ENCODE measurements at places on chromosomes 16 and 17.

- DNase-seq, result no peak
Measured at GRCh38 chr17:74746922-74747321, 1.5 kb upstream of the NHERF1 start.

DNA sequence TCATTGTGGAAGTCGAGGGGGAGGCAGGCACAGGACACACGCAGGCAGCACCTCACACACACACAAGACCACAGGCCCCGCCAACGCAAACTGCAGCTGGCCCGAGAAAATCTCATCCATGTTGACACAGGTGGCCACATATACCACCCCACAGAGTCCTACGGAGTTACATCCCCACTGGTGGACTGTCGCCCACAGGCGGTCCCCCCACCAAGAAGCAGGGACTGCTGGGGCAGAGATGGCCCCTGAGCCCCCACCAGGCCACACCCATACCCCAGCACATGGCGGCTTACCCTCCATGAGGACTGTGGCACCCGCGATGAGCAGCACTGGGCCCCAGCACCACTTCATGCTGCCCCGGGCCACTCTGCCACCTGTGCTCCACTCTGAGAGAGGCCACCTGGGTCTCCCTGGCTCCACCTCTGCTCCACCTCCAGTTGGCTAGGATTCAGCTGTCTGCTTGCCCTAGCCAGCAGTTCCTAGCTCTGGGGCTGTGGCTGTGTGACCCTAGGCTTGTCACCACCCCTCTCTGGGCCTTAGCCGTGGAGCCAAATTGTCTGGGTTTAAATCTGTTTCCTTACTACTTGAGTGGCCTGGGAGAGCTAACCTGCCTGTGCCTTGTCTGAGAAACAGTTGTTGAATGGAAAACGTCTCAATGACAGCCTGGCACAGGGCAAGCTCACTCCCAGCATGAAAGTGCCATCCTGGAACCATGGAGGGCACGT is at the start of gene PRSS53:
PRSS53 (minus strand) TSS at position 485 of the 725 bp plus-strand sequence; CDS start at position 351, 134 bp downstream.
- no peak for DNase-seq

DNA sequence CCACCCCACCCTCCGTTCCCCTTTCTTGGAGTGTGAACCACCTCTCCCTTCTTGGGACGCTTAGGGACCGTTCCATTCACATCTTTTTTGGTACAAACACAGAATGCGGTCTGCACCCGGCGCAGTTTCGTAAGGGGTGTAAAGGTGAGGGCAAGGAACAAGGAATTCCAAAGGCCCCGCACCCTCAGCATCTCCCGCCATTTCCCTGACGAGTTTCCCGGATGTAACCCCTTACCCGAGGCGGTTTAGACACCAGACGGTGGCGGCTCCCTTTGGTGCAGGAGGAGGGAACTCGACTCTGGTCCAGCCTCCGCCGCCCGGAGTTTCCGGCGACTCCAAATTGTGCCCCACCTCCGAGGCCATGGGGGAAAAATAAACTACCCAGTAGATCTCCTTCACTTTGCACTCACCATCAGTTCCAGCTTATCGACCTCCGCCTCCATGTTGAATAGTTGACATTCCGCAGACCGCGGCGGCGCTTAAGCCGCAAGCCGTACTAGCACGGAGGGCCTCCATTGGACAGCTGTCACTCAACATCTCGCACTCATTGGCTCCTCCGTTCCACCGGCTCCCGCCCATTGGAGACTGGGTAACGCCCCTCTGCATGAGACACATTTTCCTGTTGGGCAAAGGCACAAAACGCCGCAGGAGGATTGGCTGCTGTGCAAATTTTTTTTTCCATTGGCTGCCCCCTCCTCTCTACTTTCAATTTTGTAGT is at the start of gene SKA2:
SKA2 (minus strand) TSS at position 466 of the 718 bp plus-strand sequence; CDS start at position 443, 23 bp downstream.
- peak; percentile 93 for DNase-seq

- DNase-seq, result no peak
Measured at GRCh38 chr16:3762107-3762750, 44.9 kb upstream of the TRAP1 start.

- no peak for DNase-seq
Measured at GRCh38 chr16:72189865-72190371, 18.0 kb upstream of the PMFBP1 start.

DNA sequence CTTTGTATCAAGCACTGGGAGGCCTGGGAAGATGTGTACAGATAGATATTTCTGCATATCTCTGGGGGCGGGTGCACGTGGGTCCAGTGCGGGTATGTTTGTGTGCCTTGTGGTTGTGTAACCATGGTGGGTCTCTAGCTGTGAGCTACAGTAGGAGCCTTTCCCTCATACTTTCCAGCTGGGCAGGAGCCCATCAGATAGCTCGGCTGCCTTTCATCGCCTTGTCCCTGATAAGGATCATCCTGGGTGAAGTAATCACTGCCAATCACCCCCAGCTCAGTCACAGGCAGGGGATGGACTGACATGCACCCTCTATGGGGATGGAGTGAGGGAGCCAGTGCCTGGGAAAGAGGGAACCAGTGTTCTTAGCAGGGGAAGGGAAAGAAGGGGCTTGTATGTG is 3.2 kb upstream of the SCRN2 start:
- no peak for DNase-seq

DNA sequence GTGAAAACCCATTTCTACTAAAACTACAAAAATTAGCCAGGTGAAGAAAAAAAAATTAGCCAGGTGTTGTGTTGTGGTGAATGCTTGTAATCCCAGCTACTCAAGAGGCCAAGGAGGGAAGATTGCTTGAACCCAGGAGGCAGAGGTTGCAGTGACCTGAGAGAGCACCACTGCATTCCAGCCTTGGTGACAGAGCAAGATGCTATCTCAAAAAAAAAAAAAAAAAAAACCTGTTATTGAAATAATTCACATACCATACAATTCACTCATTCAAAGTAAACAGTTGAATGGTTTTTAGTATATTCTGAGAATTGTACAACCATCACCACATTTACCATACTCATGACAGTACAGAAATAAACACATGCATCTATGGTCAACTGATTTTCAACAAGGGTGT is 31.0 kb downstream of the ZNRF1 start:
- DNase-seq, result no peak

- no peak for DNase-seq
Measured at GRCh38 chr17:34318474-34318873, 761 bp upstream of the CCL8 start.

GRCh38 chr17:80986816-80987475 is 4.7 kb upstream of the CHMP6 start:
- no peak for DNase-seq

- DNase-seq, result no peak
Measured at GRCh38 chr17:49223517-49224197, 6.9 kb downstream of the PHOSPHO1 start.

DNA sequence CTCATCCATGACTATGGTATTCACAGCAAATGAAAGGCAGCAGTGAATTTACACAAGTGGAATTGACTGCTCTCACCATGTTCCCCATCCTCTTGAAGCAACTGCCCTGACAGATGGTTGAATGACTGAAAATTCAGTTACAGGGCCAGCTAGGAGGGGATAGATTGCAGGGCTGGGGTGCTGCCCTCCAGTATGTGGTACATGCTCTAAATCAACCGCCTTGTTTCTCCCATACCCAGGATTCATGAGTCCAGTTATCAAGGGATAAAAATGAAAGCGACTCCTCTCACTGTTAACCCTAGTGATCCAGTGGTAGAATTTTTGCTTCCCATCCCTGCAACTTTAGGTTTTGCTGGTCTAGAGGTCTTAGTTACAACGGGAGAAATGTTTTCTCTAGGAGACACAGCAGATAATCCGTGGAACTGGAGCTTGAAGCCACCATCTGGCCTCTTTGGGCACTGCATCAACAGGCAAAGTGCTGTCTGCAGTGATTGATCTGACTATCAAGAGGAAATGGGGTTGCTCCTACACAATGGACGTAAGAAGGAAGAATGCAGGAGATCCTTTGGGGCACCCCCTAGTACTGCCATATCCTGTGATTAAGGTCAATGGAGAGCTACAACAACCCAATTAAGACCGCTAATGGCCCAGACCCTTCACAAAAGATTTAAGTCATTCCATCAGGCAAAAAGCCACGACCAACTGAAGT is 32.0 kb downstream of the SCPEP1 start:
- DNase-seq, result peak; percentile 18

- no peak for DNase-seq
Measured at GRCh38 chr16:66832661-66833305, 2.0 kb upstream of the NAE1 start.

DNA sequence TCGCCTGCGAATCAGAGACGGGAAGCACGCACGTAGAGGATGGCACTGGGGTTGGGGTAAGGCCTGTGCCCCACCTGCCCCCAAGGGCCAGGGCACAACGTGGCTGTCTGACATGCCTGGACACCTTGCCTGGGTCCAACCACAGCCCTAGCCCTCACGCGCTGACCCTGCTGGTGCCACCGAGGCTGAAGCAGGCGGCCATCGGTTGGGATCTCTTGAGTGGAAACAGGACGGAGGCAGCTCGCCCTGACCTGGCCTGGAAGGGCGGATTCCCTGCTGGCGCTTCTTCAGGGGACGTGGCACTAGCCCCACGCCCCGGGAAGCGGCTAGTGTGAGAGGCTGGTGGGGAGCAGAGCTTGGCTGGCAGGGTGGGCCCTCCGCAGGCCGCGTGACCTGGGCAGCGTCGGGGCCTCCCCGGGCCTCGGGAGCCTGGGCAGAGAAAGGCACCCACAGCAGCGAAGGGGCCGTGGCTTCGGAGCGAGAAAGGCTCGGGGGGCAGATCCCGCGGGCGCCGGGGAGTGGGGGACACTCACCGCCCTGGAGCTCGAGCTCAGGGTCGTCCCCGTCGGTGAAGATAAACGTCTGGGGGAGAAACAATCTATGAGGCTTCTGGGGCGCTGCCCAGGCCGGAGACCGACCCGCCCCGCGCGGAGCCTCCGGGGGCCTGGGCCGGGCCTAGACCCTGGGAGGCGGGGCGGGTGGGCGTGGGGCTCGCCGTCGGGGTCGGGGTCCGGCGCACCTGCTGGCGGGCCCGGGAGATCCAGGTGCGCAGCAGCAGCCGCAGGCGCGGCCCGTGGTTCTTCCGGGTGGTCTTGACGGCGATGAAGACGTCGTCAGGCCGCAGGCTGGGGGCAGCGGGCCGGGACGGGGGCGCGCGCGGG is 610 bp downstream of the RFNG start:
- no peak for DNase-seq

DNA sequence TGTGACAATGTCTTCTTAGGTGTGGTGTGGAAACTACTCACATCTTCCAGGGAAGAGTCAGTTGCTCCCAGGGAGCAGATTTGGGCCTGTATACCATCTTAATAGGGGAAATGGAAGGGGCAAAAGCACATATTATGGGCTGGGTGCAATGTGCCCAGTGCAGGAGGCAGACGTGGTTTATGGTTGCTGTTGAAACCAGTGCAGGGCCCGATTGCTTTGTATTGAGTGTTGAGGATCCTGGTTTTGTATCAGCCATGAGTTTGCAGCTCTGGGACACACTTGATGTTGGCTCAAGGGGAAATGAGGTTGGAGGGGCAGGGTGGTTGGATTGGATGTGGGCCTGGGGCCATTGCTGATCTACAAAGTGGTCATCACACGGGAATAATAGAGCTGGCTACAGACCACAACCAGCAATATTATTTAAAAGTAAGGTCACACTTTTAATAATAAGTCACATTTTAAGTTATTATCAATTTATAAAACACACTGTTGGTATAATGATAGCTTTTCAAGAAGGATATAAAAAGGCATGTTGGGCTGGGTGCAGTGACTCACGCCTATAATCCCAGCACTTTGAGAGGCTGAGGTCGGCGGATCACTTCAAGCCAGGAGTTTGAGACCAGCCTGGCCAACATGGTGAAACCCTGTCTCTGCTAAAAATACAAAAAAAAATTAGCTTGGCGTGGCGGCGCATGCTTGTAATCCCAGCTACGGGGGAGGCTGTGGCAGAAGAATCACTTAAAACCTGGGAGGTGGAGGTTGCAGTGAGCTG is 302.4 kb downstream of the SEC14L1 start:
- no peak for DNase-seq

DNA sequence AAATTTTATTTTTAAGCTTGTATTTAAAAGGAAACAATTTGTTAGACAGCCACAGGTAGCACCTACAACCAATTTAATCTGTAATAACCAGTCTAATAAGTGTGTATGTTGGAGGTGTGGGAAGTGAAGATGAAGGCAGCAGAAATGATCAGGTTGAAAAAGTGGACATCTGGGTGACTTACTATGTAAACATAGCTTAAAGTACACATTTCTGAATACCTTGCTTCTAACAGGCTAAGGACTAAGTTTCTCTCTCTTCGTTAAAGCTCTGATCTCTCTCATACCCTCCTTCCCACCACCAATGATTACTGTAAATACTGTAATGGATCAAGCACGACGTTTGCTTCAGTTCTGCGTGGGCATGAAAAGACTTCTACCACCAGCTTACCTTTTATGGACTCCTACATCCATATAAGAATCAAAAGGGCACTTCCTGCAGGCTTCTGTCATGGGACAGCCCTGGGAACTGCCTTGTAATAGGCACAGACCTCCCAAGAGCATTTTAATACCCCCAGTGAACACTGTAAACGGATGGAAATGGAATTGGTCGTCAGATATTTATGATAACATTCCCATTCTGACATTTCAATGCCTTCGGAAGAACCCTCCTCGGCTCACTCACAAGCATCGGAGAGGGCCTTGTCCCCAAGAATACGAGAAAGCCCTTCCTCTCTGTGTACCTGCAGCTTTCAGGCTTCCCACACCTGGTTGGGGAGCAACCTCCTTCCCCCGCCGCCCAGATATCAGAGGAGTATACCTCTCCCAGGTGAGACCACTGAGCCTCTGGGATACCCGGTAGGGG is 700 bp downstream of the CCDC43 start:
- no peak for DNase-seq

DNA sequence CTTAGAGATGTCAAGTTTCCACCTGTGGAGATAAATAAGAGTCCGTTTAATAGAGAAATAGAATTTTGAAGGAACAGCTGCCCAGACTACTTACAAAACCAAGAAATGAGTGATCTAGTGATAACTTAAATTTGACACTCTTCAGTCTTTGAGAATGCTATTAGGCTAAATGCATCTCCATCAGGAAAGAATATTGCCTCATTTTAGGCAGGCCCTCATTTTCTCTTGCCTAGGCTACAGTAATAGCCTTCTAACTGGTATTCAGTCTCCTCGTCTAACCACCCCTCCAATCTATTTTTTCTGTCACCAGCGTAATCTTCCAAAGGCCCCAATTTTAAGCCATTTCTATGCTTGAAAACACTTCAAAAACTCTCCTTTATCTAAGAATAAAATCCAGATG is 537.8 kb upstream of the CA10 start:
- no peak for DNase-seq

- DNase-seq, result no peak
Measured at GRCh38 chr16:72974142-72974769, 73.7 kb downstream of the ZFHX3 start.

- no peak for DNase-seq
Measured at GRCh38 chr17:66906321-66907278, 57.9 kb upstream of the CACNG4 start.

- no peak for DNase-seq
Measured at GRCh38 chr16:12320298-12320706, 343.8 kb downstream of the SNX29 start.

- no peak for DNase-seq
Measured at GRCh38 chr17:15926039-15926740, 18.7 kb upstream of the ADORA2B start.

DNA sequence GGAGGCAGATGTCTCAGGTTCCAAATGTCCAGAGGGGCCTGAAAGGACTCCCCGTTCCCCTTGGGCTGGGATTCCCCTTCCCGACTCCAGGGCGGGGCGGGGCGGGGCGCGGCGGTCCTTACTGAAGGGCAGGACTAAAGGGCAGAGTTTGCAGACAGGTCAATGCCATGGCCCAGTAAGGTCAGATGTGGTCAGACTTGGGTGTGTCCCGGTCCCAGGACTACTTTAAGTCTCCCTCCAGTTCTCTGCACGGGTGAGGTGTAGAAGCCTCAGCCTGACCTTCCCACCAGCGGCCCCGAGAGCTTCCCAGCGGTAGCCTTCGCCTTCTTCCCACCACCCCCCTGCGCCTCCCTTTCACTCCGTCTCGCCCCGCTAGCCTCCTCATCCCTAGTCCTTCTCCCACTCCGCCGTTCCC is 532 bp downstream of the KDM6B start:
- no peak for DNase-seq

Measured in stimulated activated CD8-positive, alpha-beta memory T cell treated with anti-CD3 and anti-CD28 coated beads, Interleukin-4, amount 100 ng/mL, for 1 hour (primary cell).